Muscle of leg (tissue), 16 donors: ENCODE measurements at places on chromosomes 7 and 10. TPM values are rescaled to one million over a fixed set of nuclear protein-coding genes. Genes with fewer than 3 reads are reported as not detected.

- no peak for DNase-seq
Measured at GRCh38 chr10:83515001-83515400, 624.3 kb upstream of the GHITM start.

DNA sequence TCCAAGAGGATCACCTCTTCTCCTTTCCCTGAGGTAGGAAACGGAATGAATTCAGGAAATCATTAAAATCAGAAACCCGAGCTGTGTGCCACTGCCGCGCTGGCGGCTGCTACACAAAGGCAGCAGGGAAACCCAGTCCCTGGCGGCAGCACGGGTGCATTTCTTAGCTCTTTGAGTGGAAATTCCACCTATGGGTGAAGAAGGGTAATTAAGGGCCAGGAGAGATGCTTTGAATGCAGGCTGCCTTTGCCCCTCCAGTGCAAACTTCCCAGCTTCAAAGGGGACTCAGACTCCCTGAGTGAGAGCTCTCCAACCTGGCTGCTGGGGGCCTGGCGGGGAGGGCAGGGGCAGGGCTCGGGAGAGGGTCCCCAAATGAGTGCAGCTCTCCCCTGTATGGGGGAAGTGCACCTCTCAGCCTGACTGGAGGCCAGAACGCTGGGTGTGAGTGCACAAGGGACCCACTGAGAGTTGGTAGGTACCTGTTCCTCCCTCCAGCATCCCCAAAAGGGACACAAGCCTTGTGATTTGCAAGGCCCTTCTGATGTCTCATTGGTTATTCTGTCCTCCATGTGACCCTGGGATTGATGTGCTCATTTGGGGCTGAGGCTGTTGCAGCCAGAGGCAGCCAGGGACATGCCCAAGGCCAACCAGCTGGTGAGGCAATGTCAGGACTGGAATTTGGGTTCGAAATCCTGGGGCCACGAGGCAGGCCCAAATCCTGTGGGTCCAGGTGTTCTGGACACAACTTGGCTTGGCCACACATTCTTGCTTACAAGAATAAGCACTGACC, 16.3 kb upstream of the ZMIZ1 start:
- DNase-seq: no peak

DNA sequence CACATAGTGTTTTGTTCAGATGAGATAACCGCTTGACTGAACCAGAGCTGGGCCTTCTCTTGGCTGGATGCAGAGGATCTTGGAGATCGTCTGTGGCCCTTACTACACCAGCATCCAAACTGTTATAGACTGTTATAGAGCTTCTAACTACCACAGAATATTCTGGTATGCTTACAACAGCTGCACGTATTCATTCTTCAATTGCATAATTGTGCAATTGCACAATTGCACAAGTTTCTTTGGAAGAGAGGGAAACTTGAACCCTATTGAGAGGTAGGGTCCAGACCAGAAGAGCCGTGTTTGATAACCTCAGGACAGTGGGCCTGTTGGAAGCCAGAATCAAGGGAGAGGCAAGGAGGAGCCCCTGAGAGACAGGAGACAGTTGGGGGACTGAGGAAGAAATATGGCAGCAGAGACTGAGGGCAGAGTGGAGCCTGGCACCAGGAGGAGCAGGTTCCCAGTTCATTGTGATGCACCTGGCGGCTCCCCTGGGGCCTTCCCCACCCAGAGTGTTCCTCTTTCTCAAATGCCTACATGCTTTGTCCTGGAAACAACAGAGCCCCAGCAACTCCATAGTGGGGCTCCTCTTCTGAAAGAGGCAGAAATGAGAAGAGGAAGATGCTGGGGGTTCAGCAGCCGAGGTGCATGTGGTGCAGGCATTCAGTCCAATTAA, 64.1 kb downstream of the PTPRZ1 start:
- no peak for DNase-seq

- no peak for DNase-seq
Measured at GRCh38 chr10:22611425-22612115, 102.8 kb downstream of the PIP4K2A start.

- DNase-seq: no peak
Measured at GRCh38 chr7:68414631-68415425, 1183.4 kb upstream of the AUTS2 start.

GRCh38 chr10:124671486-124672075, 72.6 kb downstream of the FAM53B start:
- peak; percentile 81 for DNase-seq

- DNase-seq: no peak
Measured at GRCh38 chr10:110387983-110388686, 83.4 kb upstream of the SMNDC1 start.

DNA sequence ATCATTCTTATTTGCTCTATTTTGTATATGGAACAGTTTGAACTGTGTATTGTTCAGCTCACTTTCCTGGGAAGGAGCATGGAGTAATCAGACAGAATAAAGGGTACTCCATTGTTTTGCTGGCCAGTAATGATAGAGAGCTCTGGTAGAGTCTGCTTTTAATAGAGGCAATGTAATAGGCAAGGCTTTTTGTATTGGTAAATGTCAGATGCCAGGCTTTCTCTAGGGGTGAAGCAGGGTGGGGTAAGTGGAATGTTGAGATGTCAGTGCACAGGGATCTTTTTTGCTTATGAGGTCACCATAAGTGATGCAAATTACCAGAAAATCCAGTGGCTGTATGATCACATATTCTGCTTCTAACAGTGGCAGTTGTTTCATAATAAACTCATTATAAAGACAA, 1088.3 kb upstream of the SORCS1 start:
- DNase-seq: no peak

GRCh38 chr7:47759056-47759706, 177.3 kb upstream of the TNS3 start:
- no peak for DNase-seq

DNA sequence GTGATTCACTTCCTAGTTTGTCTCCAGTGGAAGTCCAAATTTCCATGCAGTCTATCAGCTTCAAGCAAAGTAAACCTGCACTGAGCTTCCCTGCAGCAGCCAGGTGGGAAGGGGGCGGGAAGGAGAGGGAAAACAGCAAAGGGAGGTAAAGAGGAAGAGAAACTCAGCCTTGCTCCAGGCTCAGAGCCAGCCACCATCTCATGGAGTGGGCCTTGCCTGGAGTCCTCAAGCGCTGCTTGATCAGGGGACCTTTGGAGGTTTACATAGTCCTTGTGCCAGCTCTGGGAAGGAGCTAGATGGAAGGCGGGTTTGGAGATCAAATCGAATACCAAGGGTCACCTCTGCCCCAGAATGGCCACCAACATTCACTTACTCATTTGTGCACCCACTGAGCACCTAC, 7.4 kb downstream of the CRTAC1 start:
- no peak for DNase-seq

DNA sequence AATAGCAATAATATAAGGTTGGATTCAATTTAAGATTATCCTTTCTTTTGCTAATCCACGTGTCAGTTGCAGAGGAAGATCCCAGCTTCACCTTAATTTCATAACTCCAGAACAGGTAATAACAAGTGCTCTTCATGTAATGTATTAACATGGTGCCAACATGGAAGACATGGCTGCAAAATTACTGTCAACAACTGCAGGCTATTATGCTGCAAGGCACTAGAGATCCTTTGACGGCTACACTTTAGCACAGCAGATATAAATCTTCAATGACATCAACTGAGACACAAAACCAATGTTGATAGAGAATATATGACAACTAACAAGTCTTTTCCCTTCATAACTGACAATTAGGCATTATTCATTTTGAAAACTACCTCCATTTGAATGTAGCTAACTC, 96.1 kb downstream of the RNF133 start:
- no peak for DNase-seq

DNA sequence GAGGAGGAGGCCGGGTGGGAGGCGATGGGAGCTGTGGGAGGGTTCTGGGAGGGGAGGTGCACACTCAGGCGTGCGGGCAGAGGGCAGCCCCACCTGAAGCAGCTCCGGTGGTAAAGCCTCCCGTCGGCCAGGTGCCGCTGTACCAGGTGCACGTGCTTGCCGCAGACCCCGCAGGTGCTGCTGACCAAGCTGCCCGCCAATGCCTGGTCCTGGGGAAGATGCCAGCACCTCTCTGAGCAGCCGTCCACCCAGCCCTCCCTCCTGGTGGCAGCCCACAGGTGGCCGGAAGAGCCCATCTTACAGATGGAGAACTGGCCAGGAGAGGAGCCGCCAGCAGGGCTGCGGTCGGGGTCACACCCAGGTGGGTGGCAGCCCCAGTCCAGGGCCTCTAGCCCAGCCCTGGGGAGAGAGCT, 12.6 kb downstream of the MICALL2 start:
- DNase-seq: no peak

GRCh38 chr10:102596506-102596971, 47.7 kb upstream of the TRIM8 start:
- DNase-seq: peak; percentile 69

- peak; percentile 5 for DNase-seq
Measured at GRCh38 chr10:82190432-82191260, 315.7 kb downstream of the NRG3 start.

- peak; percentile 40 for DNase-seq
Measured at GRCh38 chr10:51302316-51302715, 228.0 kb downstream of the PRKG1 start.

DNA sequence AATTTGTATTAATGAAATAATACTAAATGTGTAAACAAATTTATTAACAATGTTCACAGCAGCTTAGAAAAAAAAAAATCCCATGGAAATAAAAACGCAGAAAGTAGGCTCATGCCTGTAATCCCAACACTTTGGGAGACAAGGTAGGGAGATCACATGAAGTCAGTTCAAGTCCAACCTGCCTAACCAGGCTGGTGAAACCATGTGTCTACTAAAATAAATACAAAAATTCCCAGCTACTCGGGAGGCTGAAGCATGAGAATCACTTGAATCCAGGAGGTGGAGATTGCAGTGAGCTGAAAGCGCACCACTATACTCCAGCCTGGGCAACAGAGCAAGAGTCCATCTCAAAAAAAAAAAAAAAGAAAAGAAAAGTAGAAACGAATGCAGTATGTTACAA, 36.2 kb downstream of the LARP4B start:
- DNase-seq: no peak

DNA sequence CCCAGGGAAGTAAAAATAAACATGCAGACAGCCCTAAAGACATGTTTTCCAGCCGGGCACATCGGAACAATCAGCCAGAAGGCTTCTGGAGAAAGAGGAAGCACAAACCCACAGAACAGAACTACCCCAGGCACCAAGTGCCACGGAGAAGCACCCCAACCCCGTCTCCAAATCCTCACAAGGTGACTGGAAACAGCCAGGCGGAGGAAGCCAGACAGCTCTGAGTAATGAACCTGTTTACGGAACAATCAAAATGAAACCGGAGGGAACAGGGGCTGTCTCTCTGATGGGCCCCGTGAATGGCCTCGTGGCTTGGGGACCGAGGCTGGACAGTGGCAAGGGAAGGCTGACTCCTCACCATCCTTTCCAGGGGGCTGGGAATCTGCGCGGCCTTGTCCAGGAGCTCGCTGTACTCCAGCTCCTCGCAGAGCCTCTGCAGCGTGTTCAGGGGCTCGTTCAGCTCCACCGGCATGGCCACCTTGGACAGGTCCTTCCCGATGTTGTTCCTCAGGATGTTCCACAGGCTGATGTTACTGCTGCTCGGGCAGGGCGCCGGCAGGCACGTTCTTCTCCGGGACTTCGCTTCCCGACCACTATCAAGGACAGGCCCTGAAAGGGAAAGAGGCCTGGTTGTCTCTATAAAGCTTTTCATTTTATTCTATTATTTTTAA, 77.0 kb upstream of the GSDME start:
- peak; percentile 67 for DNase-seq

DNA sequence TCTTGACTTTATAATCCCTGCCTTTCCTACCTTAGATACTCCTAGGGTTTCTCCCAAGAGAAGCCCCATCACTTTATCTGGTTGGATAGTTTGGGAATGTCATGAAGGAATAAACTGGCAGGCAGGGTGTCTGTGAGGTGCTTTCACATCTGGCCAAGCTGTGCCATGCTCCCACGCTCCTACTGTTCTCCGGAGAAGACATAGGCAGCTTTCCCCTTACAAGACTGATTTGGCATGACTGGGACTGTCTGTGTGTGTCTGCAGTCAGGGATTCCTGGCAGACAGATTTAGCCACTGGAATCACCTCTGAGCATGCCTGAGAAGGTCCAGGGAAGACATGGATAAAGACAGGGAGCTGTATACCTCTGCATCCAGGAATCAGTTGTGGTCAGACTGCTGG, 45.3 kb downstream of the HK1 start:
- DNase-seq: no peak

DNA sequence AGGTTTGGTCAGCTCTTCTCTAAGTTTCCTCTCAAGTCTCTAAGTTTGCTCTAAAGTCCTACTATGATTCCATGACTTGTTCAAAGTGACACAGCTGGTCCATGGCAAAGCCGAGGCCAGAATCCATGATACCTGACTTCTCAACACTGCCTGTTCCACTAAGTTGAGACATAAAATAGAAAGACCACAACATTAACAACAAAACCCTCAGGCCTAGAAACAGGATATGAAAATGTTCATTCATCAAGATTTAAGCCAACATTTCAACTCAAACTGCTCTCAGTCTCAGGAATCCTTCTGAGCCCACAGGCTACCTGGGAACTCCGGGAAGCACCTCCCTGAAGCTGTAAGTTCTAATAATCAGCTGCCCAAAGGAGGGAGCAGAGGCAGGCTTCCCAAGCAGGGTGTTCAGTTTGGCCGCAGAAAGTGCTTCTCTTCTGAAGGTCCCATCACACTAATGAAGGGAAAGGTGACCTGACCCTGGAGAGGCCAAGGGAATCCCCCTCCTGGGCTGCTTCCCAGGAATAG, 62.9 kb downstream of the STK17A start:
- DNase-seq: no peak

GRCh38 chr10:52679117-52679516, 93.5 kb downstream of the MBL2 start:
- DNase-seq: no peak

DNA sequence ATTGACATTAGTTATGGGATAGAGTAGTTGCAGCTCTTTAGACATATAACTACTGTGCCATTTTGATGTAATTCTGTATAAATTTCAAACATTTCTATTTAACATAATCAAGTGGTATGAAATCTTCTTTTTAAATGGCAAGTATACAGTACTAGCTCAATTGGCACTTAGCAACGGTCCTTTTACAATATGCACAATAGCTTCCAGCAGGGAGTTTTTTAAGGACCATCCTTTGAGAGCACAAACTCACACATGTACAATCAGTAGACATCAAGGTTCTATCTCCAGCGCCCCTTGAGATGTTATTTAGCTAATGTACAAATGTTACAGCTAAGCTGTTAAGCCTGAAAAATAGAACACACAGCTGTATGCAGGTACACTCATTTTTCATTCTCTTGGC, 480.7 kb downstream of the TFEC start:
- DNase-seq: no peak

Gene CPN1
- 0.26 TPM for polyA plus RNA-seq

Gene AGMO
- 0.42 TPM for polyA plus RNA-seq

Gene TRA2A
- 143 TPM for polyA plus RNA-seq

Gene SEMA3A
- 39.8 TPM for polyA plus RNA-seq

Gene CRPPA
- 4.7 TPM for polyA plus RNA-seq
